AG04449 (cell line): ENCODE measurements at places on chromosomes 1 and 21.

DNA sequence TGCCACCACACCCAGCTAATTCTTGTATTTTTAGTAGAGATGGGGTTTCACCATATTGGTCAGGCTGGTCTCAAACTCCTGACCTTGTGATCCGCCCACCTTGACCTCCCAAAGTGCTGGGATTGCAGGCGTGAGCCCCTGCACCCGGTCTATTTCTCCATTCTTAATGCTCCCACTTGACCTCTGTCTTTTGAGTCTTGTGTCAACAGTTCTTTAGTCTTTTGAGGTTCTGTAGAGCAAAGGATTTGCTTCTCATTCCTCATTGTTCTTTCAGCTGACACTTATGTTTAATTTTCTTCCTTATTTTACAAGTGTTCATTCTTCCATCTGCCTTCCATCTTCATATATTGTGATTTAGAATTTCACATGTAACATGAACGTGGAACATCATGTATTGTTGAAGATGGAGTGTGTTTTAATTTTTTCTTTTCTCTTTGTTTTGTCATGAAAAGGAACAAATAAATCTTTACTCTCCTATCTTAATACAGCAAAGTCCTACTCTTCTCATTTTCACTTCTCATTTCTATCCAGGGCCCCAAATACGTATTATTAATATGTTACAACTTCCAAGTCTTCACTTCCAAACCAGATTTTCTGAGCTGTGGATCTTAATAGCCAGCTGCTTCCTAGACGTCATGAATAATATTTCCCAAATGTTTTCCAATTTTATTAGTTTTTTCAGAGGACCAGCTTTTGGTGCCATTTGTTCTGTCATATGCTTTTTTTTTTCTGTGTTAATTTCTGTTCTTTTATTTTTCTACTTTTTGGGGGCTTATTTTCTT, 16.9 kb downstream of the MTF2 start:
- no peak for DNase-seq

DNA sequence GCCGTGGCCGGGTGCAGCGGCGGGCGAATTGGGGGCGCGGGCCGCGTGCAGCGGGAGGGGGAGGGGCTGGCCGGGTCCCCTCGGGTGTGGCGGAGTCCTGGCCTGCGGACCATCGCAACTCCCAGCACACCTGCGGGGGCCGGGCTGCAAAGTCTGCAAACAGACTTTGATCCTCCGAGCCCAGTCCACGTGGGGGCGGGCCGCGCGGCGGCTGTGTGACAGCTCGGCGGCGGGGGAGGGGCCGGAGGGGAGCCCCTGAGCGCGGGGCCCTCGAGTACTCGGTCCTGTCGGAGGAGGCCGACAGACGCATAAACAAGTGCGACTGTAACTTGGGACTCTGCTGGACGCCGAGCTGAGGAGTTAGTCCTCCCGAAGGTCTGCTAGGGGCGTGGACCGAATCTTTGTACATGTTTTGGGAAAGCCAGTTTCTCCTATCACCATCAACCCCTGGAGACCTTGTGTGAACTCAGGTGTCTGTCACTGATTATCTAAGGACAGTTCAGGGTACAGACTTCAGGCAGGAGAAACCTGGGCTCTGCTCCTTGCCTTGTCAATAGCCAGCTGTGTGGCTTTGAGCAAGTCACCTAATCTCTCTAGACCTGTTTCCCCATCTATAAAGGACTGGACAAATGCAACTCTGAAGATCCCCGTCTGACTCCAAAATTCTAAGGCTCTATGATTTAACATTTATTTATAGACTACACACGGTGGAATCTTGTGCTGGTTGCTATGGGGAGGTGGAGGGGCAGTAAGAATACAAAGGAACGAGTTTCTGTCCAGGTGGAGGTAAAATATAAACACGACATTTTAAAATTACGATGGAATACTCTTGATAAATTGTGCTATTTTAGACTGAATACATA, 710 bp upstream of the SLC30A1 start:
- no peak for DNase-seq

DNA sequence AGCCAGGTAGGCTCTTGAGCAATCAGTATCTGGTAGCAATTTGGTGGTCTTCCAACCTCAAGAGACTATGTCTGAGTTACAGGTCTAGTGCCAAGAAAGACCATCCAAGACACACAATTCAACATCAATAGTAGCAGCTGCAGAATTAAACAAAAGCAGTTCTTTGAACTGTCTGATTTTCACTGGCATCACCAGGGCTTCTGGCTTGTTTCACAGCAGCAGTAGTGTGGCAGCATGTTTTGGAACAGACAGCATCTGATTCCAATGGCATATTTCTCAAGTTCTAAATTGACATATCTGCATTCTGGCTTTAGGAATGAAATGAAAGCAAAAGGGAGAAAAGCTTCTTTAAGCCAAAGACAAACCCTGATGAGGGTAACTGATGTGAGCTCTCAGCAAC, 334.7 kb upstream of the PRMT6 start:
- DNase-seq, result no peak

DNA sequence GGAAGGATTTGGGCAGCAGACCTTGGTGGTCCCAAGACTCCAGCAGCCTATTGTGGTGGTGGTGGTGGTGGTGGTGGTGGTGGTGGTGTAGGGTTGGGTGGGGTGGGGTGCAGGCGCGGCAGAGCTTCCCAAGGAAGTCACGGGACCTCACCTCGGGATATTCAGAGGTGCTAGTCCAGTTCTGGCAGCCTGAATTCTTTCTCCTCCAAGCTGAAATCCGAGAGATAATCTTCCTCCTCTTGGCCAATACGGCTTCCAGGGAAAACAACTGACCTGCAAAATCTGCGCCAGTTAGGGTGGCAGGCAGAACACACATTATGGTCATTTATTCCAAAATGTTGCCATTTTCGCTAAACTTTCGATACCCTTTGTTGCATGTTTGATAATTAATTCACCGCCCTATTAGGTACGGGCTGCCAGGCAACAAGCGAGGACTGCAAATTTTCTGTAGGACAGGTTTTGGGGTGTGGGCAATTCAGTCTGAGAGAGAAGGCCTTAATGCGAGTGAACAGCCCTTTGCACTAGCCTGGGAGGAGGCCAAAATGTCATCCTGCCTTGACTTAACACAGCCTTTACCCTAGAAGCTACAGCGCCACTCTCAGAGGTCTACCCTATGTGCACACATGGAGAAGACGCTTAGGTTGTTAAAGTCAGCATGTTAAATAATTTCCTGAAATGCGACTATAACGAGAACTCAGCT, 33.2 kb upstream of the BSDC1 start:
- no peak for DNase-seq

- no peak for DNase-seq
These were observed 80.4 kb downstream of the DAP3 start for GRCh38 chr1:155769257-155769656.

DNA sequence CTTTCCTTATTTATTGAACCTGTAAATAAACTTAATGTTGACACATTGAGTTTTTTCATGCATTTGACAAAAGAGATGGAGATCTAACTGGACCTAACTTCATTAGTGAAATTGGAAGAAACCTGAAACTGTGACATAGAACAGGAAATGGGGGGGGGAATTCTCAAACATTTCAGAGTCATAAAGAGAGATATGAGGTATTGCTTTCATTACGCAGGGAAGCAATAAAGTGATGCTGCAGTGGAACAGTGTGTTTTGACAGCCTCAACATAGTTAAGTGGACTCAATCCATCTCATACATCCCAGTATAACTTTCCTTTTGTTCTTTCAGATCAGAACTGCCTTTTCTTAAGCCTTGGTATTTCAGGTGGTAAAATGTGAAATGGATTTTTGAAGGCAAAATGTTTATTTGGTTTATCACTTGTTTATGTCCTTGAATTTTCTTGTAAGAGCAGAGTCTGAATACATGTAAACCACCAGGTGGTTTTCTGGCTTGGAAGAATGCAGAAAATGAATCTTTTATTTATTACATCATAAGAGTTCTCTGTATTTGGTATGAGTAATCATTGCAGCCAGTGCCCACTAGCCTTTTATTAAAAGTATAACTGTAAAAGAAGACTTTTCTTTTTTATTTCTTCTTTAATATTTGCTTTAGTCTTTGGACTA, 132.5 kb downstream of the ZNF326 start:
- no peak for DNase-seq

GRCh38 chr1:175735144-175735543, 8.3 kb downstream of the TNR start:
- DNase-seq, result no peak

GRCh38 chr21:42799516-42799915, 79.8 kb downstream of the WDR4 start:
- DNase-seq, result no peak

- DNase-seq, result no peak
These were observed 659.7 kb upstream of the NEGR1 start for GRCh38 chr1:72942008-72942407.

DNA sequence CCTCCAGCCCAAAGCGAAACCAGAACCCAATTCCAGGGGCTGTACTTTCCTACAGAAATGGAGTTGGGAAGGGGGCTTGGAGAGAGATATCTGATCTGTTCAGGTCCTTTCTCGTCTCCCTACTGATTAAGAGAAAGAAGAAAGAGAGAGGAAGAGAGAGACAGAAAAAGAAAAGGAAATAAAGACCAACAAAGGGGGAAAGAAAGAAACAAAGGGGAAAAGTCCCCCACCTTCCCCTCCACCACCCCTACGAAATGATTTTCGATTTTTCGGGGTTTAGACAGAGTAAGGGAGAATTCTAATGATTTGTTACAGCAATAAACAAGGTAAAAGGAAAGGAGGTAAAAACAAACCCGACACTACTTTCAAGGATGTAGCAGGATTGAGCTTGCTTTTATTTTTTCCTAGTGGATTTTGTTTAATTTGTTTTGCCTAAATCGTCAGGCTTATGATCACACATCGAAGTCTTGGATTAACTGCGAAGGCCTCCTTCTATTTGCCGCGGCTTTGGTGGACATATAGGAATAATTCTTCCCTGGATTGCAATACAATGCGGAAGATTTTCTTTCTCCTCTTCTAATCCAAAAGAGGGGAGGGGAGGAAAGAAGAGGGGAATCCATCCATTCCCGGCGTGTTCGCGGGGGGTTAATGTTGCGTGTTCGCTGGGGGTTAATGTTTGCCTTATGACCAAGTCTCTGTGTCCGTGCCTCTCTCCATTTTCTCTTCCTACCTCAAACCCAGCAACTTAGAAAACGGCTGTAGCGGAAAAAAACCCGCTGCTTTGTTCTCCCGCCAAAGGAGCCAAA, 1.9 kb downstream of the TAL1 start:
- no peak for DNase-seq
